ENCODE measurements at places on chromosomes 1 and 21. TPM values are rescaled to one million over a fixed set of nuclear protein-coding genes. Genes with fewer than 3 reads are reported as not detected.

TRIM67 gene
- not detected for total RNA-seq

PTP4A2 gene
- 305 TPM for total RNA-seq

MSH4 gene
- total RNA-seq, result 0.35 TPM

SNX7 gene
- 41.9 TPM for total RNA-seq

ACKR1 gene
- not detected for total RNA-seq

DPT gene
- 5.5 TPM for total RNA-seq

CYP4A11 gene
- not detected for total RNA-seq

UBL4B gene
- not detected for total RNA-seq

FHL3 gene
- total RNA-seq, result 10.9 TPM

TNFRSF4 gene
- not detected for total RNA-seq

DNALI1 gene
- 3.2 TPM for total RNA-seq

PLPPR5 gene
- total RNA-seq, result not detected

FOXD3 gene
- total RNA-seq, result not detected

PTCH2 gene
- total RNA-seq, result 0.38 TPM

GJA4 gene
- 40.6 TPM for total RNA-seq

CR2 gene
- total RNA-seq, result not detected

OR2L2 gene
- total RNA-seq, result not detected

PTGFR gene
- 58.9 TPM for total RNA-seq

CELA3B gene
- not detected for total RNA-seq

TFF2 gene
- not detected for total RNA-seq

C1orf141 gene
- total RNA-seq, result not detected

AGT gene
- 0.45 TPM for total RNA-seq

CDCA8 gene
- total RNA-seq, result 1.9 TPM

MFAP2 gene
- 79.5 TPM for total RNA-seq

RUNX1 gene
- 12.3 TPM for total RNA-seq

OR2T35 gene
- total RNA-seq, result not detected

KPRP gene
- not detected for total RNA-seq

CRYBG2 gene
- total RNA-seq, result not detected

KRTAP20-4 gene
- not detected for total RNA-seq

TFF1 gene
- not detected for total RNA-seq

CD53 gene
- total RNA-seq, result not detected

IL10RB gene
- total RNA-seq, result 28.2 TPM

FMO3 gene
- 3.1 TPM for total RNA-seq

FAM72B gene
- total RNA-seq, result 0.90 TPM
